ENCODE measurements at places on chromosomes 6 and 20. TPM values are rescaled to one million over a fixed set of nuclear protein-coding genes. Genes with fewer than 3 reads are reported as not detected.

The DDX43 gene
- total RNA-seq, result 0.11 TPM

The NTSR1 gene
- not detected for total RNA-seq

DNA sequence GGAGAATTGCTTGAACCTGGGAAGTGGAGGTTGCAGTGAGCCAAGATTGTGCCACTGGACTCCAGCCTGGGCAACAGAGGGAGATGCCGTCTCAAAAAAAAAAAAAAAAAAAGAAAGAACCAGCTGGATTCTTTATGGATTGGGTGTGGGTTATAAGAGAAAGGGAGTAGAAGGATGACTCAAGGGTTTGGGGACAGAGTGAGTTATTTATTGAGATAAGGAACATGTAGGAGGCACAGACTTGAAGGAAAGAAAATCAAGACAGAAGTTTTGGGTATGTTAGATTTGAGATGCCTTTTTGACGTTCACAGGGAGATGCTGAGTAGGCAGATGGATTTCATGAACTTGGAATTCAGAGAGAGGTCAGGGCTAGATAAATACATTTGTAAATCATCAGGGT is 47.6 kb downstream of the KIZ start:
- H3K4me1 ChIP-seq, result peaks cover 9% of the 10 kb centered on the region
- no peak overlapping the region for H3K4me3 ChIP-seq
- H3K36me3 ChIP-seq, result no peaks in the 10 kb centered on the region
- H3K27ac ChIP-seq, result no peak overlapping the region

DNA sequence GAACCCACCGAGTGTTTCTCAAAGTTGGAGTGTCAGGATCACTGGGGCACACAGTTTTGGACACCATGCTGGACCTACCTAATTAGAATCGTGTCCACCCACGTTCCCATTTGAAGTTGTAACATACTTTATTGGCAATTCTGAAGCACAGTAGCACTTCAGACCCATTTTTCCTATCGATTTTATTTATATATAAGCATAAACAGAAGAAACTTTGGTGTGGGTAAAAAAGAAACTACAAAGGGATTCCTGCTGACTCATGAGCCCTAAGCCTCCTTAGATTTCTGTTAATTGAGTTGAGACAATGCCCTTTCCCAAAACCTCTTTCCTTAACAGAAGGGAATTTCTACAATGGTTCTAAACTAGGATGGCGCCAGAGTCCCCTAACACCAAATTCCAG is 398.0 kb downstream of the CDKAL1 start:
- H3K4me1 ChIP-seq, result no peaks in the 10 kb centered on the region
- H3K36me3 ChIP-seq, result no peaks in the 10 kb centered on the region
- DNase-seq, result no peak
- H3K4me3 ChIP-seq, result no peak overlapping the region

All from adrenal gland (tissue), 19 donors.